ENCODE measurements at places on chromosomes 12 and 14.

- peak; percentile 23 for DNase-seq
Measured at GRCh38 chr12:106248312-106248845, 559 bp upstream of the CKAP4 start.

GRCh38 chr14:32332415-32333316, 3.6 kb downstream of the AKAP6 start:
- no peak for DNase-seq

- DNase-seq = no peak
Measured at GRCh38 chr14:71686677-71687076, 245.6 kb upstream of the RGS6 start.

DNA sequence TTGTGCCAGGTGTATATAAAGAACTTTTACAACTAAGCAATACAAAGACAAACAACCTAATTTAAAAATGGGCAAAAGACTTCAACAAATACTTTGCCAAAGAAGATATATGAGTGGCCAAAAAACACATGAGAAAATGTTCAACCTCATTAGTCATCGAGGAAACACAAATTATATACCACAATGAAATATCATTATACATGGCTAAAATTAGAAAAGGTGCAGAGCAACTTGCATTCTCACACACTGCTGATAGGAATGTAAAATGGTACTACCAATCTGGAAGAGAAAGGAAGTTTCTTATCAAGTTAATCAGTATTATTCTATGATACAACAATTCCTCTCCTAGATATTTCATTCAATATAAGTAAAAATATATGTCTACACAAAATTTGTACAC, 131.6 kb upstream of the FRMD6 start:
- no peak for DNase-seq

DNA sequence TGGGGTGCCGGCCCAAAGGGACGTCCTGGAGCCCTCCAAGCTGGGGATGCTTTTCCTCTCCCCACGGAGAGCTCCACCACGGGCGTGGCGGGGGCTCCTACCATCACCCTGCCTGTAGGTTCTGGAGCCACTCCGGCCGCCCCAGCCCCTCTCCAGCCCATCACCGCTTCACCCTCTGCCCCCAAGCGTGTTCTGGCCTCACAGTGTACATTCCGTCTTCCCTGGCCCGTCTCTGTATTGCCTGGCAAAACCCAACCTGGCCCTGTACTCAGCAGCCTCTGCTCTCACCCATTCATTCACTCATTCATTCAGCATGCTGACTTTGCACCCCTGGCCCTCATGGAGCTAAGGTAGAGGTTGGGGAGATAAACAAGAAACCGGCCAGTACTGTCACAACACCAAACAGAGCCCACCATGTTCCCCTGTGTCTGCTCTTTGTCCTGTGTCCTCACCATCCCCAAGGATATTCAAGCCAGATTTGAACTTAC, 20.3 kb downstream of the SLC25A29 start:
- no peak for DNase-seq
